ENCODE measurements at places on chromosomes 2 and 18. TPM values are rescaled to one million over a fixed set of nuclear protein-coding genes. Genes with fewer than 3 reads are reported as not detected.
A peak's percentile ranks its signal among the peaks of the same experiment; 100 is the strongest.

MRO gene
- not detected for total RNA-seq

C2orf74 gene
- 5.1 TPM for total RNA-seq

ZBTB7C gene
- not detected for total RNA-seq

TLX2 gene
- not detected for total RNA-seq

TBR1 gene
- not detected for total RNA-seq

GRCh38 chr2:23708771-23709170 is 218.2 kb downstream of the ATAD2B start:
- H3K4me1 ChIP-seq: no peaks in the 10 kb centered on the region
- no peaks in the 10 kb centered on the region for H3K36me3 ChIP-seq

GRCh38 chr2:102615620-102616436 is 3.5 kb upstream of the SLC9A2 start:
- H3K36me3 ChIP-seq: no peaks in the 10 kb centered on the region
- H3K4me3 ChIP-seq: no peak overlapping the region
- H3K27ac ChIP-seq: no peak overlapping the region
- no peaks in the 10 kb centered on the region for H3K4me1 ChIP-seq
- no peaks in the 10 kb centered on the region for H3K27me3 ChIP-seq
- peak; percentile 19 for DNase-seq

DNA sequence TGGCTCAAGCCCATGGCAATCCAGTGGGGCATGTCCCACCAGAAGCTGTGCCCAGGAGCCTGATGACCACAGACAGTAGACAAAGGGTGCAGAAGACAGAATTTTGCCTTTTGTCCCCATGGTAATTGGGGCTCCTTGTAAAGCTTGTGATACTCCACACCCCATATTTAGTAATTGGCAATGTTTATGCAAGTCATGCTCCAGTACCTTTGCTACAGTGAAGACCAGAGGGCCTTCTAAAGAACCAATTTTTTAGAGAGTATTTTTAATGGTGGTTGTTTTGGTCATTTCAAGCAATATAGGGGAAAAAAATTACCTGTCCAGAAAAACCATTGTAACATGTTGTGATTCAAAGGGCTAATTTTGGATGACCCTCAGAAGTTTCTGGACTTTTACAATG is 194.8 kb downstream of the ANAPC1 start:
- no peak for DNase-seq
- H3K27me3 ChIP-seq: no peaks in the 10 kb centered on the region
- H3K4me3 ChIP-seq: no peak overlapping the region
- H3K27ac ChIP-seq: no peak overlapping the region
- no peaks in the 10 kb centered on the region for H3K4me1 ChIP-seq
- no peaks in the 10 kb centered on the region for H3K36me3 ChIP-seq

DNA sequence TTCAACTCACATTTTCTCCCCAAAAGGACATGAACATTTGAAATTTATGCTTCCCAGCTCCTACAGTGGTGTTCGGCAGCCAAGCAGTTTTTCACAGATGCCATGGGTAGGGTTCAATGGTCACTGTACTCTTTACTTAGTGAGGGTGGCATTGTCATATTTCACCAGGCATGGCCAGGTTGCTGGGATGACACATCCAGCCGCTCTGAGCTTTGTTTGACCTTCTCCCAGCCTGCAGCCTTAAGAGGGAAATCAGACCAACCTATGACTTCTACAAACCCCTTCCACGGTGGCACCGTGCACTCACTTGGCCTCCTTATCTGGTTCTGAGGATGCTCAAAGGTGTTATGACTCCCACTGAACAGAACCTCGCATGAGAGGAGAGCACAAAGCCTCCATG is 108.4 kb upstream of the SH3BP4 start:
- no peak for DNase-seq
- no peaks in the 10 kb centered on the region for H3K27me3 ChIP-seq
- no peaks in the 10 kb centered on the region for H3K36me3 ChIP-seq
- H3K4me1 ChIP-seq: no peaks in the 10 kb centered on the region
- H3K27ac ChIP-seq: no peak overlapping the region

GRCh38 chr2:180411661-180412060 is 404.6 kb upstream of the CWC22 start:
- no peak for DNase-seq
- H3K27ac ChIP-seq: no peak overlapping the region
- H3K4me1 ChIP-seq: no peaks in the 10 kb centered on the region
- H3K4me3 ChIP-seq: no peak overlapping the region
- no peaks in the 10 kb centered on the region for H3K36me3 ChIP-seq

DNA sequence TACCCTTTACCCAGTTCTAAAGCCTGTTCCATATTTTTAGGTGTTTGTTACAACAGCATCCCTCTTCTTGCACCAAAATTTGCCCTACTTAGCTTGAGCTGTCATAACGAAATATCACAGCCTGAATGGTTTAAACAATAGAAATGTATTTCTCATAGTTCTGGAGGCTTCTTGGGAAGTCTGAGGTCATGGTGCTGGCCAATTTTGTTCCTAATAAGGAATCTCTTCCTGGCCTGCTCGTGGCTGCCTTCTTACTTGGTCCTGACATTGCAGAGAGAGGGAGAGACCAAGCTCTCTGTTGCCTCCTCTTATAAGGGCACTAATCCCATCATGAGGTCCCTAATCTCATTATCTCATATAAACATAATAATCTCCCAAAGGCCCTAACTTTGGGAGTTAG is 267.8 kb downstream of the PID1 start:
- H3K27ac ChIP-seq: no peak overlapping the region
- H3K27me3 ChIP-seq: no peaks in the 10 kb centered on the region
- DNase-seq: no peak
- no peak overlapping the region for H3K4me3 ChIP-seq
- no peaks in the 10 kb centered on the region for H3K36me3 ChIP-seq

DNA sequence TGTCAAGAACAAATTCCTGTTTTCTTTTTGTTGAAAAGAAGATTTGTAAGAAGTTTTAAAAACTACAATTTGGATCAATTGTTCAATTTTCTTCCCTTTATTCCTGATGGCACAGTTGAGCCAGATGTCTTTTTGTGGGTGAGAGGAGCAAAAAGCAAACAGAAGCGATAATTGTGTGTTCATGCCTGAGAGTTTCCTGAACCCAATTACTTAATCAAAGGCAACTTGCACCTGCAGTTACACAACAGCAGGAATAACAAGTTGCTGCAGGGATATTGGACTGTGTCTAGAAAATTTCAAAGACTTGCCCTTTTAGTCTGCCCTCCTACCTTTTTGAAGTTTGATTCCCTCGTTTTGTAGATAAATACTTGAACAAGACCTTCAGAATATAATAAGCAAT is 383.6 kb downstream of the DSEL start:
- no peaks in the 10 kb centered on the region for H3K36me3 ChIP-seq
- DNase-seq: no peak
- no peaks in the 10 kb centered on the region for H3K27me3 ChIP-seq

DNA sequence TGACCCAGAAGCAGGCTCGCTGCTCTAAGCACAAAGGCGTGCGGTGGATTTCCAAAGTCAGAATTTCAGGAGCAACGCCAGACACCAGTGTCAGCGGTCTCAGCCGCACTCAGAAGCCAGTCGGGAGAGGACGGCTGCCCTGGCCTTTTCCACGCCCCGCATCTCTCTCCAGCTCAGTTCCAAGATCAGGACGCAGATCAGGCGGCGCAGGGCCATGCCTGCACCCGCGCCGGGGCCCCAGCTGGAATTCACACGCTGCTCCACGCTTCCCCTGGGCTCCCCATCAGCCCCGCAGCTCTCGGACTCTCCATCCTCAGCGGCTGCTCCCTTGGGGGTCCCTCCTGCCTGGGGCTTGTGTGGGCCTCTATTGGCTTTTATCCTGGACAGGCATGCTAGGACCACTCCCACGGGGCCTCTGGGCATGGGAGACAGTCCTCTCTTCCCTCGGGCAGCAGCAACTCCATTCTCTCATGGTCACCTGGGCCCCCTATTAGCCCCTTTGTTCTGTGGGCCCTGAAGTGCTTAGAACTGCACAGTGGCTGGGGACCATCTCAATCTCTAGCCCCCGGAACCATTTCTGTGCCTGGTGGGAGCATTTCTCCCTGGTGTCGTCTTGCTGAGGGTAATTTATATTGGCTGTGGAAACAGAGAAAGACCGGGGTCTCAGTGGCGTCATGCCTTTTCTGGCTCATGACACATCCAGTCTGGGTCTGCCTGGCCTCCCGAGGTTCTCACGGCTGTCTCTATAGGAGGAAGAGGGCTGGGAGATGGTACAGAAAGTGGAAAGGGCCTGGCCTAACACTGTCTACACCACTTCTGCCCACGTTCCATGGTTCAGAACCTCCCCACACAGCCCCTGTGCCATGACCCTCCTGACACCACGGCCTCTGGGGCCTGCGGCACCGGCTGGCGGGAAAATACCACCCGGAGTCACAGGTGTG is 14.9 kb upstream of the TMEM18 start:
- no peak overlapping the region for H3K4me3 ChIP-seq
- H3K4me1 ChIP-seq: no peaks in the 10 kb centered on the region
- no peak for DNase-seq
- no peaks in the 10 kb centered on the region for H3K36me3 ChIP-seq
- no peaks in the 10 kb centered on the region for H3K27me3 ChIP-seq

GRCh38 chr18:24628326-24628725 is 167.9 kb downstream of the HRH4 start:
- no peaks in the 10 kb centered on the region for H3K4me1 ChIP-seq
- no peaks in the 10 kb centered on the region for H3K36me3 ChIP-seq
- DNase-seq: no peak
- H3K4me3 ChIP-seq: no peak overlapping the region
- no peak overlapping the region for H3K27ac ChIP-seq

DNA sequence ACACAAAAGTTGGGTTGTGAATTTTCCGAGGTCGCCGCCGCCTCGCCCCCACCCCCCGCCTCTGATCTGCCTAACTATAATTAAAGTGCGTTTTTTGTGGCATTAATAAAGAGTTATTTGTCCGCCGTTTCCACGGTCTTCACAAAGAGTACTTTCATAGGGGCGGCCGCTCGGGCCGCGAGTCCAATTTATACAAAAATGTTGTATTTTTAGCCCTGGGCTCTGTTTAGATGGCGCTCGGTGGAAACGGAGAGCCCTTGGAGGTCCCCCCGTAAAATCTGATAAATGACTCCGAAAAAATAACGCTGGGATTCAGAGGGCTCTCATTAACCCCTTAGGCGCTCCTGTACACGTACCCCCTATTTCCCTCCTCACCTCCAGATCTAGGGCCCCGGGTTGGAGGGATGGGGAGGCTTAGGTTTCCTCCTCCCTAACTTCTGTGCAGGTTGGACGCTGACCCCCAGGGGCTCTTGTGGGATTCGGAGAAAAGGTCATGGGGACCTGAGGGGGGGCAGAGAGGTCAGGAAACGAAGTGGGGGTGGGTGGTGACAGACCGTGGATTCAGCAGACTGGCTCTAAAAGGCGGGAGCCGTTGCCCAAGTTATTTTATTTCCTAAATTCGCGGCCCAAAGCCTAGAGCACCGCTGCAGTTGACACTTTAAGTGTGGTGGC is 1.9 kb downstream of the CYP26B1 start:
- no peak for DNase-seq
- peaks cover 6% of the 10 kb centered on the region for H3K27me3 ChIP-seq
- H3K36me3 ChIP-seq: no peaks in the 10 kb centered on the region
- no peak overlapping the region for H3K4me3 ChIP-seq
- no peak overlapping the region for H3K27ac ChIP-seq

DNA sequence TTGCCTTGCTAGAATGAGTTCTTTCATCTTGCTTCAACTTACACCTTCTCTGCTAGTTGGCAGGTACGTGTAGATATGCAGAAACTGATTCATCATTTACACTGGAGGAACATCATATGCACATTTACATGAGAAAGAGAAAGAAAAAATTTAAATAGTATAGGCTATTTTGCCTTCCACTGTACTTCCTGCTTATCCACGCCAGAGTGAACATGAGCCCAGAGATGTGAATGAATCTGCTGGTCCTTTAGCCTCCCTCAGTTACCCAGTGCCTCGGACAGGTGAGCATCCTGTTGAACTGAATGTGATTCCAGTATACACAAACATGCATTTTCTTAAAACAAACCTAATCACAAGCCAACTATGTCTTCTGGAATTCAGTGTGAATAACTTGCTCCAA is 83.6 kb downstream of the SESTD1 start:
- H3K4me3 ChIP-seq: no peak overlapping the region
- H3K4me1 ChIP-seq: no peaks in the 10 kb centered on the region
- no peak overlapping the region for H3K27ac ChIP-seq
- DNase-seq: no peak

- no peak overlapping the region for H3K4me3 ChIP-seq
- no peaks in the 10 kb centered on the region for H3K27me3 ChIP-seq
- H3K4me1 ChIP-seq: no peaks in the 10 kb centered on the region
- no peak overlapping the region for H3K27ac ChIP-seq
These were observed 218.2 kb upstream of the RAB12 start for GRCh38 chr18:8391068-8391467.

- no peaks in the 10 kb centered on the region for H3K4me1 ChIP-seq
- no peak overlapping the region for H3K27ac ChIP-seq
- no peaks in the 10 kb centered on the region for H3K27me3 ChIP-seq
- no peak for DNase-seq
- H3K36me3 ChIP-seq: no peaks in the 10 kb centered on the region
These were observed 58.6 kb upstream of the DOCK10 start for GRCh38 chr2:225100856-225101294.

- H3K27ac ChIP-seq: peak overlapping the region; percentile 67
- DNase-seq: peak; percentile 66
- no peaks in the 10 kb centered on the region for H3K27me3 ChIP-seq
- H3K36me3 ChIP-seq: no peaks in the 10 kb centered on the region
- H3K4me3 ChIP-seq: peak overlapping the region; percentile 5
- H3K4me1 ChIP-seq: peaks cover 43% of the 10 kb centered on the region
These were observed 5.8 kb downstream of the TSHZ1 start for GRCh38 chr18:75216212-75216910.

DNA sequence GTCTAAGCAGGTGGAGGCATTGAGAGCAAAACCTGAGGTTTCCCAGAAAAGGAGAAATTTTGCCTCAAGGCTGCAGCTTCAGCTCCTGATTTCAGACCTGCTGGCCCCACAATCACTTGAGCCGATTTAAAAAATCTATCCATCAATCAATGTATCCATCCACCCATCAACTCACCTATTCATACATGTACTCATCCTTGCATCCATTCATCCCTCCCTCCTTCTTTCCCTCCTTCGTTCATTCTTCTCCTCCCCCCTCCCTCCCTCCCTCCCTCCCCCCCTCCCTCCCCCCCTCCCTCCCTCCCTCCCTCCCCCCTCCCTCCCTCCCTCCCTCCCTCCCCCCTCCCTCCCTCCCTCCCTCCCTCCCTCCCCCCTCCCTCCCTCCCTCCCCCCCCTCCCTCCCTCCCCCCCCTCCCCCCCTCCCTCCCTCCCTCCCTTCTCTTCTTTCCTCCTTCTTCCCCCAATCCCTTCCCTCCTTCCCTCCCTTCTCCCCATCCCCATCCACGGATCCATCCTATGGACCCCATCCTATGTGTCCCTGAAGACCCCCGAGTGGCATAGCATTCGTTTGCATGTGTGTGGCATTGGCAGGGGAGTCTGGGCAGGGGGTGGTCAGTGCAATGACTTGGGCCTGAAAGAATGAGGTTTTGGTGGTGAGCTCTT is 6.1 kb upstream of the PXDN start:
- no peaks in the 10 kb centered on the region for H3K27me3 ChIP-seq
- no peaks in the 10 kb centered on the region for H3K4me1 ChIP-seq
- H3K4me3 ChIP-seq: no peak overlapping the region
- no peak overlapping the region for H3K27ac ChIP-seq
- no peak for DNase-seq

- no peaks in the 10 kb centered on the region for H3K27me3 ChIP-seq
- H3K36me3 ChIP-seq: no peaks in the 10 kb centered on the region
- no peak for DNase-seq
- no peak overlapping the region for H3K4me3 ChIP-seq
- H3K27ac ChIP-seq: no peak overlapping the region
These were observed 65.3 kb downstream of the HAUS1 start for GRCh38 chr18:46169464-46169941.
